ENCODE measurements at places on chromosomes 7 and 10. TPM values are rescaled to one million over a fixed set of nuclear protein-coding genes. Genes with fewer than 3 reads are reported as not detected.
A peak's percentile ranks its signal among the peaks of the same experiment; 100 is the strongest.

- no peak for DNase-seq
These were observed 69.6 kb downstream of the PKD1L1 start for GRCh38 chr7:47878662-47879061.

DNA sequence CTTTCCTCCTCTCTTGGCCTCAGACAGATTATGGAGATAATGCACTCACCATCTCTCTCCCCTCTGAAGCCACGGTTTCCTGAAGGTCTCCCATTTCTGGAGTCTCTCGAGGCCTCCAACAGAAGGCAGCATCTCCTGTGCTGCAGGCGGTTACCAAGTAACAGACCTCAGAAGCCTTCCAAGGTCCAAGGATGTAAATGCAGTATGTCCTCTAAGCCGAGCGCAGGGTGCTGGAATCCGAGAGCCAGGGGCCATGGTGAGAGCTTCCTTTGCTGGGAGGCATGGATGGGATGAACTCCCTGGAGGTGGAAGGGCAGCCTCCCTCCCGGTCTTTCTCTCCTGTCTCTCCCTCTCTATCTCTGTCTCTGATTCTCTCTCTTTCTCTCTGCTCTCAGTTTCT, 79.8 kb downstream of the ADARB2 start:
- no peak for DNase-seq

DNA sequence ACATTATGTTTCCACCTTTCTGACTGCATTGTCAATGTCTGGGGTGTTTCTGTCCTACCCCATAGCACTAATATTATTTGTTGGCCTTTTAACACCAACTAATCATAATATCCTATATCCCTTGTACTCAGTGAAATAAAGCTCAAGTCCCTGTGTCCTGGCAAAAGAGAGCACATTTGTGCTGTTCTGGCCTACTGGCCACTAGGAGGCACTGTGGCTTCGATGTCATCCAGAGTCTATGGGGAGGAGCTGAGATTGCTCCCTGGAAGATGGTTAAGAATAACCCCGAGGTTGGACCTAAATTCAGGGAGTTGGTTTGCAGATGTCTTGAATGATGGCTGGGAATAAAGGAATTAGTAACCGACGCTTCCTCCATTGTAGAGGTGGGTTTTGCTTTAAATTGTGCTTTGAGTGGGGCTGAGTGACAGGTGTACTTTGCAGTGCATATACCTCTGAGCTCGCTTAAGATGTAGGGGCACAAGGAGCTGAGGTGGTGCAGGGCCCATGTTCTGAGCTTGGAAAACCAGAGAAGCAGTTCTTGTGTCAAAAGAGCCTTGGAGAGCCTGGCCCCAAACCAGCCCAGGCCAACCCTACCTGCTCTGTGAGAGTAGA, 191.2 kb upstream of the PRSS1 start:
- DNase-seq, result no peak

The HKDC1 gene
- polyA plus RNA-seq, result 0.18 TPM

DNA sequence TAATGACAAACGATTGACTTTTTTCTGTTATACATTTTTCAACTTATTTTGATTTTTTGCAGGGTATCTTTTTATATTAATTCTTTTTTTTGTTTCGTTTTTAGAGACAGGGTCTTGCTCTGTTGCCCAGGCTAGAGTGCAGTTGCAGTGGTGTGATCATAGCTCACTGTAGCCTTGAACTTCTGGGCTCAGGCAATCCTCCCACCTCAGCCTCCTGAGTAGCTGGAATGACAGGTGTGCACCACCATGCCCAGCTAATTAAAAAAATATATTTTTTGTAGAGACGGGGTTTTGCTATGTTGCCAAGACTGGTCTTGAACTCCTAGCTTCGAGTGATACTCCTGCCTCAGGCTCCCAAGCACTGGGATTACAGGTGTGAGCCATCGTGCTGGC, 601.3 kb downstream of the PARD3 start:
- no peak for DNase-seq

The PHKG1 gene
- polyA plus RNA-seq, result 0.16 TPM

DNA sequence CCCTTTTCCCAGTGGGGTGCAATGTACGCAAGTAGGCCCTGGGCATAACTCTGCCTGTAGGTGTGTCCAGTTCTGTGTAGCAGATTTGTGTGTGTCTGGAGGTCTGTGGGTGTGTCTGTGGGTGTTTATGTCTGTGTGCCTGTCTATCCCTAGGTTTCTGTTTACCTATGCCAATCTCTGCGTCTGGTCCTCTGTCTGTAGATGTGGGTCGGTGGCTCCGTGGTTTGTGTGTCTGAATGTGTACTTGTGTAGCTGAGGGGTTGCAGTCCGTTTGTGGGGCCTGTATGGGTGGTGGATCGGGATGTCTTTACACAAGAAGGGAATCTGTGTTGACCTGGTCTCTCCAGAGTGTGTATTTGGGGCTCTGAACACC, 932 bp downstream of the NYAP1 start:
- DNase-seq, result no peak

DNA sequence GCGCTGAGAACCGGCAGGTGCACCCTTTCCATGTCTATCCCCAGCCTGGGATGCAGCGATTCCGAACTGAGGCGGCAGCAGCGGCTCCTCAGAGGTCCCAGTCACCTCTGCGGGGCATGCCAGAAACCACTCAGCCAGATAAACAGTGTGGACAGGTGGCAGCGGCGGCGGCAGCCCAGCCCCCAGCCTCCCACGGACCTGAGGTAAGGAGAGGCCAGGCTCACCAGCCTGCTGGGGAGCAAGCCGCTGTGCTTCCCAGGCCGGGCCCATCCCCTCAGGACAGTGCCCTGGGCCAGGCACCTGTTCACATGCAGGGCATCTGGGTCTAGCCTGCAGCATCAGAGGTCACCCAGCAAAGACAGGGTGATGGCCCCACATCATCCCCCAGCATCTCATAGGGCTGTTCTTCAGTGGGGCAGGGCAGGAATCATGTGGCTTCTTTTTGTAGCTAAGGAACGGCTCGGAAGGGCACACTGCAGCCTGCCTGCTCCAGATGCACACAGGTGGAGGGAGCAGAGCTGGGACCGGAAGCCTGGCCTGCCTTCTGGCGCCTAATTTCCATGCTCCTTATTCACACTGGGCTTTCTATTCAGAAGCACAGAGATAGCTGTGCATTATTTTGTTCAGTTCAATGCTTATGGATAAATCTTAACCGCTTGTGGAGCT, 18.9 kb downstream of the BAG3 start:
- DNase-seq, result no peak

The TRIM50 gene
- not detected for polyA plus RNA-seq

The LLCFC1 gene
- polyA plus RNA-seq, result not detected

GRCh38 chr10:17238445-17239291, 10.6 kb downstream of the VIM start:
- no peak for DNase-seq

The COX15 gene
- 16.3 TPM for polyA plus RNA-seq

DNA sequence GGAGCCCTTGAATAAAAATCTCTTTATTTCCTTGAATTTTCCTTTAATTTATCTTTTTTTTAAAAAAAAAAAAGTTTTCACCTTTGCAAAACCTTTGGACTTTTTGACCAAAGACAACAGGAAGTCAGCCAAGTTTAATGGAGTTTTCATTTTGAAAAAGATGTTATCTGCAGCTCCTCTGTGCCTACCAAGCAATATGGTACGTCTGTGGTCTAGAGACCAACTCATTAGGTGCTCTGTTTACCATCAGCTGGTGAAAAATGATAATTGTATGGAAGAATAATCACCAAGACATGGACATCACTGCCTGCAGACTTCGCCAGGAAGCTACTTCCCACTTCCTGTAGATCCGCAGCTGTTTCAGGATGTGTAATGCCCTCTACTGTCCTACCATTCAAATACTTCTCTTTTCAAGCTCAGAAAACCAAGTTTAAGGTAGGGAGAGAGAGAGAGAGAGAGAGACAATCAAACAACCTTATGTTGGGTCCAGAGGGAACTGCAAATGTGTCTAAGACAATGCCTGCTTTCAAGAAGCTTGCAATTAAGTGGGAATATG, 18.7 kb downstream of the PLXNA4 start:
- DNase-seq, result no peak

The IKZF5 gene
- 4.9 TPM for polyA plus RNA-seq

The FAM20C gene
- polyA plus RNA-seq, result 32.5 TPM

DNA sequence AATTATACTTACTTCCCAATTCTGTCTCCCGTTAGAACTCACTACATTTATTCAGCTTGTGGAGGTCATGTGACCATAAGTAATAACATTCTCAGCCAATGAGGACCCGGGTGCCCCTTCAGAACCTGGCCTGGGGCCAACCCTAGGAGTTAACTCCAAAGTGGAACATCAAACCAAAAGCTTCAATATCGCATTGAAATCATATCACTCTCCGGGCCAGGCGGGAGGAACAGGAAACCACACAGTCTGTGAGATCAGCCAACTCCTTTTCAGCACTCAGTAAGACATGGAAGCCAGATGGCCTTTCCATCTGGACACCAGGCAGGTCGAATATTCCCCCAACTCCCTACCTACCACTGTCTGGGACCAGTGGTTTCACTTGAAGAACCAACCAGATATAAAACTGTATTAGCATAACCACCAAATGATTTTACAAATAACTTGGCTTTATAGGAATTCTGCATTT, 5.5 kb downstream of the CREB3L2 start:
- DNase-seq, result no peak

The TCAF2 gene
- 1.9 TPM for polyA plus RNA-seq

GRCh38 chr10:13587391-13587790, 626 bp downstream of the PRPF18 start:
- no peak for DNase-seq

The SPDYE2B gene
- not detected for polyA plus RNA-seq

DNA sequence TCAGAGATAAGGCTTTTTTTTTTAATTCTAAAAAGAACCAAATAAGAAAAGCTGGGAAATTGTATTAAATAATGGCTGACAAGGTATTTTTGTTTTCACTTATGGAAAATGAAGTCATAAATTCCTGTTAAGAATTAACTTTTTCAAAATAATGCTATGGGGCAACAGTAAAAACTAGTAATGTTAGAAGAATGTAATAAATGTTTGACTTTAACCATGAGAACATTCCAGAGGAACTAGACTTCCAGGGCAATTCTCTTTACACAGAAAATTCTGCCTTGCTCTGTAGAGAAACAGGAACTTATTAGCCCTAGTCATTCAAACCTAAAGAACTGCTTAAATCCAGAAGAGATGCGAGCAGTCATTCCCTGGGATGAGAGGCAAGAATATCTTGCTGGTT, 571.1 kb downstream of the IPMK start:
- DNase-seq, result peak; percentile 87

DNA sequence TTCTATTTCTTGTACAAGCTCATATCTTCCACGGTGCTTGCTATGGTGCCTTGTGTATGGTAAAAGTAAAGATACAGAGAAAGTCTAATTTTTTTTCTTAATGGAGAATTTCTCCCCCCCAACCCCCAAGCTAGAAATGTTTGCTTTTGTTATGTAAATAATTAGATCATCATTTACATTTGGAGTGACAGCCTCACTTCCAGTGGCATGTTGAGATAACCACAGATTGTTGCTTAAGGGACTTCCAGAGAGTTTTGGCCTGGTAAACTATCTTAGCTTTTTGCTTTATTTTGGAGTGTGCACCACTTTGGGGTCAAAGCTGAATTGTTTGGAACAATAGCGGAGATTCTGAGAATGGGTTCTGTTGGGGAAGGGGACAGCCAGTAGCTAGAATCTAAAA, 129.7 kb downstream of the ZNF365 start:
- no peak for DNase-seq

The FAM25G gene
- polyA plus RNA-seq, result not detected

The SNX10 gene
- not detected for polyA plus RNA-seq

The C10orf90 gene
- not detected for polyA plus RNA-seq

GRCh38 chr7:155919391-155920067, 107.3 kb upstream of the SHH start:
- DNase-seq, result no peak

The CUX1 gene
- polyA plus RNA-seq, result 36.5 TPM

- no peak for DNase-seq
These were observed 2.3 kb downstream of the GLRX3 start for GRCh38 chr10:130138479-130138866.

Measured in BJ (cell line).